ENCODE measurements at places on chromosomes 13 and 19.

- peak; percentile 76 for DNase-seq
These were observed 11.9 kb downstream of the SELENOW start for GRCh38 chr19:47790398-47790814.

DNA sequence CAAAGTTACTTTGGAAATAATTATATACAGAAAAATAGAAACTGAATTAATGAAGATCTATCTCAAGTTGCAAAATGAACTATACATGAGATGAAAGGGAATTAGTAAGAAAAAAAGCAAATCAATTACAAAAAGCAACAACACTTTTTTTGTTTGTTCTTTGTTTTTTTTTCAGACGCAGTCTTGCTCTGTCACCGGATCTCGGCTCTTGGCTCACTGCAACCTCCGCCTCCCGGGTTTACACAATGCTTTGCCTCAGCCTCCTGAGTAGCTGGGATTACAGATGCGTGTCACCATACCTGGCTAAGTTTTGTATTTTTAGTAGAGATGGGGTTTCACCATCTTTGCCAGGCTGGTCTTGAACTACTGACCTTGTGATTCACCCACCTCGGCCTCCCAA is 2.2 kb downstream of the ZNF415 start:
- DNase-seq, result no peak

DNA sequence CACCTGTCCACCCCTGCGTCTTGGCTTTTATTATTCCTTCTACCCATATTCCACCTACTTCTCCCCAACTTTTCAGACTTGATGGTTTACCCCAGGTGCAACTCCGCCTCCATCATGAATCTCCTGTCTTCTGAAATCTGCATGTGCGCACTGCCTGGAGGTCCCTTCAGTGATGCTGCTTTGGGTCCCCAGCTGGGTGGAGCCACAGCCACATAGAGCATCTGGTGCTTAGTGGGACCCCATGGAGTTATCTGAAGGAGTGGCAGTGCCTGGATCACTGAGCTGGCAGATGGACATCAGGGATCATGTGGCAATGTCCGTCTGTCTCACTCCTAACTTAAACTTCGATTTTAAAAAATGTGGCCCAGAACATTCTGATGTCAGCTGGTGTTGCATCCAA is 13.5 kb downstream of the ZNF536 start:
- no peak for DNase-seq

- peak; percentile 90 for DNase-seq
These were observed at the start of gene PTPRS for GRCh38 chr19:5340637-5341447. TSS of gene PTPRS (minus strand) at chr19:5340812. CDS start at chr19:5286140, 54,672 bp downstream.

DNA sequence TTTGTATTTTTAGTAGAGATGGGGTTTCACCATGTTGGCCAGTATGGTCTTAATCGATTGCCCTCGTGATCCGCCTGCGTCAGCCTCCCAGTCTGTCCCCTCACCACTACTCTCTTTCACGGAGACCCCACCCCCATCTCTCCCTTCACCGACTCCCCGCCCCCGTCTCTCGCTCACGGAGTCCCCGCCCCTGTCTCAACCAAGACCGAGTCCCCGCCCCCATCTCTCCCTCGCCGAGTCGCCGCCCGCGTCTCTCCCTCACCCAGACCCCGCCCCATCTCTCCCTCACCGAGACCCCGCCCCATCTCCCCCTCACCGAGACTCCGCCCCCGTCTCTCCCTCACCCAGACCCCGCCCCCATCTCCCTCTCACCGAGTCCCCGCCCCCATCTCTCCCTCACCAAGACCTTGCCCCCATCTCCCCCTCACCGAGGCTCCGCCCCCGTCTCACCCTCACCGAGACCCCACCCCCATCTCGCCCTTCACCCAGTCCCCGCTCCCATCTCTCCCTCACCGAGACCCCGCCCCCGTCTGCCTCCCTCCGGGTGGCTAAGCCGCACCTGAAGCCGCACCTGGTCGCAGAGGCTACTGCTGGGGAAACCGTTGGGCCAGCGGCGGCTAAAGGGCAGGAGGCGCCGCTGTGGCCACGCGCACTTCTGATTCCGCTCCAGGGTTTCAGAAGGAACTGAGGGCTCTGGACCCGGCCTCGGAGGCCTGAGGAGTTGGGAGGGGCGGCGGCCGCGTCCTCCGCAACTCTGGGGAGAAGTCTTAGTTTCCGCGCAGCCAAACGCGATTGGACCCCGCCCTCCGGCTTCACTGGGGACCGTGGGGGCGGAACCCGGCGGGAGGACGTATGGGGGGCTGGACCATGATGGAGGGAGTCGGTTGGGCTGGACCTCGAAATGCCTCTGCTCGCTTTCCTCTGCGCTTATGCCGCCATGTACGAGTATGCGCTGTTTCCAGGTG is 17.1 kb upstream of the ZNF846 start:
- peak; percentile 96 for DNase-seq

GRCh38 chr13:24279327-24280110 is 29.9 kb upstream of the C1QTNF9 start:
- no peak for DNase-seq

GRCh38 chr13:99034333-99035085 is 56.6 kb upstream of the DOCK9 start:
- DNase-seq, result no peak

- DNase-seq, result no peak
These were observed 10.7 kb downstream of the TM6SF2 start for GRCh38 chr19:19262190-19263057.

DNA sequence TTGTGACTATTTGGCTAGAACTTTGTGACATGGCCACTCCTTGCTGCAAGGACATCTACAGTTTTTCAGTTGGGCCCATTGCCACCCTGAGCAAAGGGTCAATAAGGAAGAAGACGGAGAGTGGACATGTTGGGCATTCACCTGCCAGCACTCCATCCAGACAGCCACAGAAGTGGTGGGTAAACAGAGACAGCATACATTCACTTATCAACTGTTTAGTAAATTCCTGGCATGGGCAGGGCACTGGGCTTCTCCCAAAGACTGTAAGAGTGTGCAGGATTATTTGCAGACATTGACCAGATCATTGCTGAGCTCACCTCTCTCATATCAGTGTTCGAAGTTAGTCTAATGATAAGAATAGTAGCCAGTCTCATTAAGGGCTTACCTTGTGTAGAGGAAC is 29.2 kb downstream of the SIPA1L3 start:
- no peak for DNase-seq

DNA sequence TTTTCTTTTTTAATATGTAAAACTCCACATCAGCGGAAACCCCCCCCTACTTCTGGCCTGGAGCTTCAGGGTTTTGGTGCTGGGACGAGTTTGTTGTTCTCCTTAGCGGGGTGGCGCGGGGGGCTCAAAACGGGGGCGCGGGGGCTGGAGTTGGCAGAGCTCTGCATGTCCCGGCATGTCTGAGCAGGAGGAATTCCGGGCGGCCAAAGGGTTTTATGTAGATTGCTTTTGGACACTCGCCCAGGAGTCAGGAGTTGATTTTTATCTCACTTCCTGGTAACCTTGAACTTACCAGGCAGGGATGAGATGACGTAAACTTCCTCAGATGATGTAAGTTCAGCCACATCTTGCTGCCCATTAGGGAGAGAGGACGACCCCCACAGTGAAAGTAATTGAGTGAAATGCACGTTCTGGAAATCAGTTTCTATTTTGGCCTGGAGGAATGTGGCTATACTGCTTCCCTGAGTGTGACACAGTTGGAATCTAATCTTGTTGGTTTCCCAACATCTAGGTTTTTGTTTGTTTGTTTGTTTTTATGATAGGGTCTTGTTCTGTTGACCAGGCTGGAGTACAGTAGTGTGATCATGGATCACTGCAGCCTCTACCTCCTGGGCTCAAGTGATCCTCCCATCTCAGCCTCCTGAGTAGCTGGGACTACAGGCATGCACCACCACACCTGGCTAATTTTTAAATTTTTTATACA is 21.0 kb upstream of the GDF15 start:
- peak; percentile 99 for DNase-seq

GRCh38 chr13:99045396-99045795 is 67.5 kb upstream of the DOCK9 start:
- DNase-seq, result no peak

- DNase-seq, result peak; percentile 61
These were observed 147.8 kb downstream of the SUCLA2 start for GRCh38 chr13:47853236-47853635.

DNA sequence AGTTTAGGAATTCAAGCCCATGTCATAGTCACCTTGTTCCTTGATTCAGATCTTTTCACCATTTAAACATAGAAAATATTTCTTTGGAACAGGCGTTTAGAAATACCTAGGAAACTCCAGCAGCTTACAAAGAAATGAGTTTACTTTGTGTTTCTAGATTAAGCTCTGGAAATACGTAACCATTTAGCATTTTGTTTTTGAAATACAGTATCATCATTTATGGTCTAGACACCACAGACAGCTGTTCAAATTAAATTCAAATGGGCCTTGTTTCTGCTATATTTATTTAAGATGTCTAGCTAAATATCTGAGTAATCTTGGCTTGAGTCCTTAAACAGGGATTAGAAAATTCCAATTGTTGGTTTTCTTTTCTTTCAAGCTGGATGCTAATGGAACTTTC is 228.5 kb downstream of the NDFIP2 start:
- no peak for DNase-seq

GRCh38 chr13:25800523-25800922 is 251.3 kb downstream of the SHISA2 start:
- no peak for DNase-seq

DNA sequence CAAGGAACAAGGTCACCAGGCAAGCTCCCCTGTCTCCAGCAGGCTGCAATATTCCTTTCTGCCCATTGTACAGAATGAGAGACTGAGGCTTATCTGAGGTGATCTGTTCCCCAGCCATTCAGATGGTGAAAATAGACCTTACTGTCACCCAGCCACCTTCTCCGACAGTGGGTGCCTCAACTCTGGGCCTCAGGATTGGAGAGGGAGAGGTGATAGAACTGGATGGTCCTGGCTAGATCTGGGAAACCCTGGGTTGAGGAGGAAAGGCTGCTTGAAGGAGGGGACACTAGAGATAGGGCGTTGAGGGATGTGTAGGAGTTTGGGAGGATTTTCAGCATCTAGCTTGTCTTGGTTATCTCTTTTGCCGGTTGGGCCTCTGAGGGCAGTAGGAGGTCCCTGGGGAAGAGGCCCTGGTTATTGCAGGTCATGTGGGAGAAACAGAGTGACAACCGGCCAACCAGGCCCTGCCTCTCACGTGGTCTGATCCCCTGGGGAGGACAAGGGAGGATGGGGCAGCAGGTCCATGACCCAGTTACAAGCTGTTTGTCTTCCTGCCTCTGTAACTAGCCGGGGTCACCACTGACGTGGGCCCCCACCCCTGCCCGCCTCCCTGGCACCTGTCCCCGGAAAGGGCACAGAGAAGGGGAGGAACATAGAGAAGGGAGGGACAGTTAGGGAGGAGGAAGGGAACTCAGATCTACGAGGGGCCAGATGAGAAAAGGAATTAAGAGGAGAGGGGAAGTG is 8.2 kb downstream of the NFIC start:
- DNase-seq, result no peak

DNA sequence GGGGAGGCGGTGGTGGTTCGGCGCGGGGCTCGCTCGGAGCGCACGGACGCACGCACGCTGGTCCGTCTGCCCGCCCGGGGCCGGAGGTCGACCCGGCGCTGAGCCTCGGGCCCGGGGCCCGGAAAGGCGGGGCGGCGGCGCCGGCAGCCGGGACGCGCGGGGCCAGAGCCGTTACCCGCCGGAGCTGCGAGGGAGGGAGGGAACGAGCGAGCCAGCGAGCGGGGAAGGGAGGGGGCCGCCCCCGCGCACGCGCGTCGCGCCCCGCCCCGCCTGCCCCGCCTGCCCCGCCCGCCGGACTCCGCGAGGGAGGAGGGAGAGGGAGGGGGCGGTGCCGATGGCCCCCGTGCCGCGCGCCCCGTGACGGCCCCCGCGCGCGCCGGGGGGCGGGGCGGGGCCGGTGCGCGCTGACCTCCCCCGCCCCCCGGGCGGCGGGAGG is 15.0 kb downstream of the CIC start:
- peak; percentile 84 for DNase-seq

GRCh38 chr13:32737111-32737571 is 150.9 kb downstream of the PDS5B start:
- DNase-seq, result no peak

DNA sequence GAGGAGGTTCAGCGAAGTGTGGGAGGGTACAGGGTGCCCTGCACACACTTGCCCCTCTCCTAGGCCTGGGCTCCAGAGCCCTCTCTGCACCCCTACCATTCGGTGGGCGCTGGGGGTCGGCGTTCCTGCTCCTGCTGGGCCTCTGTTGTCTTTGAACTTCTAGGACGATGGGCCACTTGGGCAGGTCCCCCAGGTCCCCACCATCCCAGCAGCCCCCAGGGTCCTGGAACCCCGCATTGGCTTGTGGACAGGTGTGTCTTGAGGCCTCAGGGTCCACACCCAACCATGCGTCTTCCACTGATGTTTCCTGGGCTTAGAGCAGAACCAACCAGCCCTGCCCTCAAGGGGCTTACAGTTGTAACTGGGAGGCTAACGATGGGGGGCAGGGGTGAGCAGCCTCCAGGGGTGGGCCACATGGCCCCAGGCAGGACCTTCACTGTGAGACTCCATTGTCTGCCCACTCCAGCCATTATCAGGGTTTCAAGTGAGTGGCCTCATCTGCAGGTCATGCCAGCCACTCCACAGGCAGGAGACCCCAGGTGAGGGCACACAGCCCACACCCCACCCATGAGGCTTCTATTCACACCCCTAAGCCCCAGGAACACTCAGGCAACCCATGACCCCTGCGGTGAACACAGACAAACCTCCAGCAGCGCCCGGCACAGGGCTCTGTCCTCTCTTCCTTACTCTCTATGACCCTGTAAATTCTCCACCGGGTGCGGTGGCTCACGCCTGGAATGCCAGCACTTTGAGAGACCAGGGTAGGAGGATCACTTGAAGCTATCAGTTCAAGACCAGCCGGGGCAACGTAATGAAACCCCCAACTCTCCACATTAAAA is 2.0 kb upstream of the KLF16 start:
- DNase-seq, result no peak

DNA sequence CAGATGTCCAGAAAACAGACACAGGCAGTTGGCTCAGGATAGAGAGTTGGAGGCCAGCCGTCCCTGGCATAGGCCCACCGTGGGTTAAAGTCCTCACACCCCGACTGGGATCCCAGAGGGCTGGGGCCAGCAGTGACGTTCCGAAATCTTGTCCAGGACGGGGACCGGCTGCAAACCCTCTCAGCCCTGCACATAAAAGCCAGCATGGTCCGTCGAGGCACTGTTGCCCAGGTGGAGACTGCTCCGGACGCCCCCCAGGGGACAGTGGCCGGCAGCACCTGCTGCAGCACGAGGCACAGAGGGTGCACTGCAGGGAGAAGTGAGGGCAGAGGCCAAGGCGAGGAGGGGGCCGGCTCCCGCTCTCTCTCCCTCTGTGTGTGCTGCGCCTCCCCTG is 4.3 kb upstream of the IFNL2 start:
- no peak for DNase-seq
